ENCODE measurements at places on chromosomes 7 and 10.

DNA sequence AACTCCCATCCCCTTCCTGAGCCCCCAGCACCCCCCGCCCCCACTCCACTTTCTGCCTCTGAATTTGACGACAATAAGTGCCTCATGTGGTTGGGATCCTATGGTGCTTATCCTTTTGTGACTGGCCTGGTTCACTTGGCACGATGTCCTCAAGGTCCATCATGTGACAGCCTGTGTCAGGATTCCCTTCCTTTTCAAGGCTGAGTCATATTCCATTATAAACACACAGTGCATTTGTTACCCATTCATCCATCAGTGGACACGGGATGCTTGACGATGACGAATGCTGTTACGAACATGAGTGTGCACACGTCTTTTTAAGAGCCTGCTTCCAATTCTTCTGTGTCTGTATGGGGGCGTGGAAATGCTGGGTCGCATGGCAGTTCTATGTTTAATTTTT is 26.7 kb downstream of the SHH start:
- DNase-seq = no peak

DNA sequence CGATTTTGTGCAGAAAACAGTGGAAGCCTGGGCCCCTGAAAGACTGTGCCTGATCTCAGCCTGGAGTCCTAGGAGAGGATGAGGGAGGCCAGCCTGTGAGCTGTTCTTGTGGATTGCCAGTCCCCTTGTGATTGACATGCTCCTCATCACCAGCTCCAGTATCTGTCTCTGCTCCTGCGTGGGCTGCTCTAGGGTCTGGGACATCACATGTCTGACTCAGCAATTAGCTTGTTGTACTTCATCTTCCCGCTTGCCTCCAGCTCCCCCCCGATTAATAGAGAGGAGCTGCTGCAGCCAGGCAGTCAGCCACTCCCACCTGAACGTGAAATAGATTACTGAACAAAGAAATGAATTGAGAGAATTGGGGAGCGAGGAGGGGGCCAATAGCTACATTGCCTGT is 99.6 kb upstream of the TBX20 start:
- no peak for DNase-seq

DNA sequence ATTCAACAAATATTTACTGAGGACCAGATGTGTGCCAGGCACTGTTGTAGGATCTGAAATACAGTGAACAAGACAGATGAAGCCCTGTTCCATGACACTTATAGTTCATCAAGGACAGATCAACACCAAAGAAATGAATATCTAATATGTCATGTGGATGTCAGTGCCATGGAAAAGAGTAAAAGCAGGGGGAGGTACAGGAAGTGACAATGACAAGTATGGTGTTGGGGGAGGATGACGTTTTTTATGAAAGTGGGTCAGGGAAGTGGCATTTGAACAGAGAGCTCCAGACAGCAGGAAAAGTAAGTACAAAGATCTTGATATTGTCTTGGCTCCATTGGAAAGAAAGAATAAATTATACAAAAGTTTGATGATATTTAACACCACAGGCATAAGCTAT is 7.0 kb upstream of the SFMBT2 start:
- no peak for DNase-seq

DNA sequence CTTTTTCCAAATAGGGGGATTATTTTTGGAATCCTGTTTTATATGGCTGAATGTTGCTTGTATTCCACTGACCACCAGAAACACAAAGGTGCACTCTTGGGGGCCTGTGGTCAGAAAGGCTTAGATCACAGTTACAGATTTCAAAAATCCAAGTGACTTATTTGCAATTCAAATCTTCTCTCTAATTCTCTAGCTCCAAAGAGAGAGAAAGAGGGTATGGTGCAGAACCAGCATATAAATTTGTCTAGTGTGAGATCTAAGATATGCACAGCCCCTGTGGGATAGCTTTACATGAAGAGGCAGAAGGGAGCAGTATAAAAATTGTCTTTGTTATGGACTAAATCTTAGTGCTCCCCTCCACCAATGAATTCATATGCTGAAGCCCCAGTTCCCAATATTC is 1121.7 kb upstream of the CELF2 start:
- DNase-seq = no peak

GRCh38 chr10:7269988-7270387 is 140.8 kb downstream of the SFMBT2 start:
- no peak for DNase-seq

Data from CD4-positive, alpha-beta T cell treated with Interleukin-15 for 4 hours (primary cell).